NCI-H446 (cell line): ENCODE measurements at places on chromosomes 1 and 21.
A peak's percentile ranks its signal among the peaks of the same experiment; 100 is the strongest.

GRCh38 chr21:36542312-36543101, 62.6 kb upstream of the CLDN14 start:
- no peak for DNase-seq

GRCh38 chr1:3669421-3669821, 17.1 kb downstream of the TP73 start:
- DNase-seq: no peak

GRCh38 chr1:159068886-159069285, 7.7 kb downstream of the AIM2 start:
- DNase-seq: no peak

GRCh38 chr1:209607795-209608178, 24.3 kb downstream of the CAMK1G start:
- DNase-seq: no peak

DNA sequence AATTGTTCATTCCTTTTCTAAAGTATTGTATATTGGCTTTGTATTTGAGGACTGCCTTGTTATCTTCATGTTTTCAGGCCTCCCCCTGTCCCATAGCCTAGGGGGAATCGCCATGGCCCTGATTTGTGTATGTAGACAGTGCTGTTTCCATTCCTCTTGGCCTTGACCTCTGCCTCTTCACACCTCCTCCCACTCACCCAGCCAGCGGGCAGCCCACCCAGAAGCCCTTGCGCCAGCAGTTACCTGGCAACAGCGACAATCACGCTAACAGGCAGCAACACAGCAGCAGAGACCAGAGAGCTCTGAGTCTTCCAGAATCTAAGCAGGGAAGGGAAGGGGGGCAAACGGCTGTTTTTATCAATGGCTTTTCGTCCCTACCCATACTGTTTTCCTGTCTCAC, 50.0 kb upstream of the NPL start:
- no peak for DNase-seq

- DNase-seq: no peak
Measured at GRCh38 chr1:11592752-11593151, 61.5 kb downstream of the FBXO2 start.

GRCh38 chr1:6035303-6035702, 10.4 kb upstream of the KCNAB2 start:
- DNase-seq: no peak

- no peak for DNase-seq
Measured at GRCh38 chr21:40512590-40512989, 334.4 kb downstream of the DSCAM start.

GRCh38 chr1:232293361-232293760, 336.6 kb downstream of the SIPA1L2 start:
- no peak for DNase-seq

DNA sequence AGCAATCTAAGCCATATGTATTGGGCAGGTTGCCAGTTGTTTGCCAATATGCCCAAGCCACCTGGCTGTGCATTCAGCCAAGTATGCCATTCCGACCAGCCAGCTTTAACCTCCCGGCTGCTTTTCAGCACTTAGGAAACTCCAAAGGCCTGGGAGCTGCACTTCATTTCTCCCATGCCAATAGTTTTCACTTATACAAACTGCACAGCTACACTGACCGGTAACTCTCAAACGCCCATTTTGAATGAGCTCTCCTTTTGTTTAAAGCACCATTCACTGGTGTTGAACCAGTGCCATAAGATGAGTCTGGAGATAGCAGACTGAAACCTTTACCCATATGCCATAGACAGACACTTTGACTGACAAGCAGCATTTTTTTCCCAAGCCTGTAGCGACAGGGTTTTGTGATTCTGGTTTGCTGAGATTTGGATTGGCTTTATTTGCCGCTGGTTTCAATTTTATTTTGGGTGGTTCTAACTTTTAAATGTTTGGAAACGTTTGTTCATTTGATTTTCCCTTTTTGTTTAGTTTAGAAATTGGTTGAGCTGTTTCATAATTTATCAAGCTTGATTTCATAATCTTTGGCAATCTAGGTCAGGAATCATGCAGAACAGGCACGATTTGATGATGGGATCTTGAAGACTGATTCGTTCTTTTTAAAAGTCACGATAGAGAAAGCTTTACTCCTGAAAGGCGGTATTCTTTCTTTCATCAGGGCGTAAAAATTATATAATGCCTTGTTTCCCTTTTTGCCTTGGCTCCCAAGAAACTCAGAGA, 144.6 kb downstream of the NFIA start:
- DNase-seq: peak; percentile 87

- no peak for DNase-seq
Measured at GRCh38 chr1:87864676-87865075, 536.0 kb downstream of the LMO4 start.

GRCh38 chr1:55816456-55817426, 601.6 kb upstream of the USP24 start:
- no peak for DNase-seq

GRCh38 chr1:25148673-25149300, 83.5 kb downstream of the SYF2 start:
- DNase-seq: no peak

DNA sequence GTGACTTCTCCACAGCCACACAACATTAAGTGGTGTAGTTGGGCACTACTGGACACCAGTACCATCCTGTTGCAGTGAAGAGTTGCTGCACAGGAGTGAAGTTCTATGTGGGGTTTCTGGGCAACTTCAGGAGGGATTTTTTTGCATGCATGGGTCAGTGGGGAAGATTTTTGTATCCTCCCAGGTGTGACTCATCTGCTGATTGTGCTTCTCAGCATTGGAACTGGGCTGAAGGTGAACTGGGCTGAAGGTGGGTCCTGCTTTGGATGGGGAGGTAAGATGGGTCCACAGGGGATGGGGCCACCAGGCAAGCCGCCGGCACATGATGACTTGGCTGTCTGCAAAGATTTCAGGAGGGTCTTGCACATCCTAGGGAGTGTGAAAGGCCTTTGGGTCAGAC, 2.6 kb downstream of the SERINC2 start:
- no peak for DNase-seq

GRCh38 chr1:17883136-17883535, 128.0 kb downstream of the ACTL8 start:
- no peak for DNase-seq

DNA sequence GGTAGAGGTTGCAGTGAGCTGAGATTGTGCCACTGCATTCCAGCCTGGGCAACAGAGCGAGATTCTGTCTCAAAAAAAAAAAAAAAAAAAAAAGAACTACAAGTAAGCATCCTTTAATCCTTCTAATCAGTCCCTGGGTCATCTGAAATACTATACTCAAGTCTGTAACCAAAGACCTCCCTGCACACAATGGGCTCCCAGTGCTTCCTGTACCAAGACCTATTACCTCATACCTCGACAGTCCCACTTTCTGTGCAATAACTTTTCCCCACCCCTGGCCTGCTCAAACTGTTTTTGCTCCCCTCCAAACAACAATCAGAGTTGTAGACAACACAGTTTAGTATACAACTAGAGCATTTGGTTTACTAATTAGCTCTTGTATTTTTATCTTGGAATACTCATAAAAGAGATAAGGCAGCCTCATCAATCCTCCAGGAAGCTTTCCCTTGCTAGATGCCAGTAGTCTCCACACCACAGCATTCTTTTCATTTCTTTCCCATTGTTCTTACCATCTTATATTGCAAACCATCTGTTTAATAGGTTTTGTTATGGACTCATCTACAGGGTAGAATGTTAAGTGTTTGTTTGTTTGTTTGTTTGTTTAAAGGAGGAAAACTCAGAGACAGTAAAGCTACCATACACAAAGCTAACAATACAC, 19.2 kb upstream of the RLF start:
- no peak for DNase-seq

- peak; percentile 74 for DNase-seq
Measured at GRCh38 chr1:118396829-118397495, 211.9 kb upstream of the SPAG17 start.

DNA sequence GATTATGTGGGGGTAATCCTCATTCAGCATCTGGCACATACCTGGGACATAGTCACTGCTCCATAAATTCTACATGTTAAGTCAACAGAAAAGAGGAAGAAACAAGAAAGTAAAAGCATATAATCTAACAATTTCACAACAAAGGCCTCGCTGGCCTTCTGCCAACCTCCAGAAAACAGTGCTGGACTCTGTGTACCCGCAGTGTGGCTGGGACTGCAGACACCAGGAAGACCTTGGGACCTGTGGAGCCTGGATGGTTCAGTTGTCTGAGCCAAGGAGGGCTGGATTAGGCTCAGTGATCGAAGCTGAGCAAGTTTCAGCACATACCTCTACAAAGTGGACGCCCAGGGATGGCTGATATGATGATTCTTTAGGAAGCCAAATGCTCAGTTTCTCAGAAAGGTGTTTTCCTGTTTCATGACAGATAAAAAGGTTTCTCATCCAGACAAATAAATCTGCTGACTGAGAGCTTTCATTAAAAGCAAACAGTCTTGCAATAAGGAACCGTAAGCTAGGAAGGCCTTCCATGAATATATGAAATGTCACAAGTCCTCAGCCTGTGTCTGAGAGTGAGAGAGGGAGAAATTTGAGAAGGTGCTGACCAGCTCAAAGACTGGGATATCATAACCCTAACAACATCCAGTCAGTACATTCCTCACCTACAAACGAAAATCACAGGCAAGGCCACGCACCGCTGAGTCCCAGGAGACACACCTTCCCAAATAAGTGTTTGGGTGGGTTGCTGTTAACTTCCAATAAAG, 48.4 kb downstream of the CAPZB start:
- no peak for DNase-seq

- no peak for DNase-seq
Measured at GRCh38 chr1:110403805-110404204, 3.7 kb downstream of the LAMTOR5 start.

- DNase-seq: no peak
Measured at GRCh38 chr1:152505083-152505482, 5.5 kb upstream of the LCE5A start.

- DNase-seq: peak; percentile 97
Measured at GRCh38 chr1:84506002-84506728, at the start of the genes GNG5 and SPATA1. Gene GNG5 (minus strand): TSS chr1:84506581. CDS start chr1:84506091, 490 bp downstream. Gene SPATA1 (plus strand): TSS chr1:84506386. CDS start chr1:84516360, 9,974 bp downstream.
